H1 (cell line): ENCODE measurements at places on chromosomes 3 and 15.

DNA sequence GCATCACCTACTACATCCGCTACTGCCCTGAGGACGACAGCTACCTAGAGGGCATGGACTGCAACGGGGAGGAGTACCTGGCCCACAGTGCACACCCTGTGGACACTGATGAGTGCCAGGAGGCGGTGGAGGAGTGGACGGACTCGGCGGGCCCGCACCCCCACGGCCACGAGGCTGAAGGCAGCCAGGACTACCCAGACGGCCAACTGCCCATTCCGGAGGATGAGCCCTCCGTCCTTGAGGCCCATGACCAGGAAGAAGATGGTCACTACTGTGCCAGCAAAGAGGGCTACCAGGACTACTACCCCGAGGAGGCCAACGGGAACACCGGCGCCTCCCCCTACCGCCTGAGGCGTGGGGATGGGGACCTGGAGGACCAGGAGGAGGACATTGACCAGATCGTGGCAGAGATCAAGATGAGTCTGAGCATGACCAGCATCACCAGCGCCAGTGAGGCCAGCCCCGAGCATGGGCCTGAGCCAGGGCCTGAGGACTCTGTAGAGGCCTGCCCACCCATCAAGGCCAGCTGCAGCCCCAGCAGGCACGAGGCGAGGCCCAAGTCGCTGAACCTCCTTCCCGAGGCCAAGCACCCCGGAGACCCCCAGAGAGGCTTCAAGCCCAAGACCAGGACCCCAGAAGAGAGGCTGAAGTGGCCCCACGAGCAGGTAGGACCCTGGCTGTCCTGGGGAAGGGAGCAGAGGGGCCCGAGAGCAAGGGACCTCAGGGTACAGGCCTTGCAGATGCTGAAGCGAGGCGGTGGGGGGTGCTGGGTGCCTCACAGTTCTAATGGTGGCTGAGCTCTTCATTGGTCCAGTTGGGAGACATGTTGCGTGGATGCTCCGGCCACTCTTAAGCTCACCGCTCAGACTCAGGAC, 168.6 kb downstream of the APBA2 start:
- no peak for DNase-seq

GRCh38 chr3:141352262-141352984, 15.9 kb upstream of the ZBTB38 start:
- no peak for DNase-seq

- DNase-seq, result no peak
Measured at GRCh38 chr3:14371573-14372474, 30.6 kb upstream of the SLC6A6 start.

- DNase-seq, result no peak
Measured at GRCh38 chr3:73503781-73504180, 121.0 kb downstream of the PDZRN3 start.

GRCh38 chr15:31318429-31318828, 8.2 kb upstream of the KLF13 start:
- DNase-seq, result no peak
